ENCODE measurements at places on chromosomes 7 and 10. TPM values are rescaled to one million over a fixed set of nuclear protein-coding genes. Genes with fewer than 3 reads are reported as not detected.

CPVL gene
- not detected for polyA plus RNA-seq

SORCS3 gene
- polyA plus RNA-seq = 0.21 TPM

STOX1 gene
- 0.17 TPM for polyA plus RNA-seq

PROSER2 gene
- polyA plus RNA-seq = 0.18 TPM

ZPBP gene
- polyA plus RNA-seq = not detected

PNLIPRP2 gene
- not detected for polyA plus RNA-seq

TFAM gene
- polyA plus RNA-seq = 42.6 TPM

ZNF777 gene
- polyA plus RNA-seq = 0.19 TPM

RGS10 gene
- polyA plus RNA-seq = 153 TPM

DRGX gene
- polyA plus RNA-seq = not detected

HECW1 gene
- polyA plus RNA-seq = not detected

SSC4D gene
- 0.31 TPM for polyA plus RNA-seq

ZNF727 gene
- not detected for polyA plus RNA-seq

TCTN3 gene
- 54.9 TPM for polyA plus RNA-seq

EVX1 gene
- not detected for polyA plus RNA-seq

HABP2 gene
- polyA plus RNA-seq = not detected

SPDYE2B gene
- not detected for polyA plus RNA-seq

SCART1 gene
- polyA plus RNA-seq = 0.49 TPM

OR2A7 gene
- not detected for polyA plus RNA-seq

EGFR gene
- not detected for polyA plus RNA-seq

ABI1 gene
- 87.6 TPM for polyA plus RNA-seq

MBL2 gene
- not detected for polyA plus RNA-seq

HOXA1 gene
- 0.68 TPM for polyA plus RNA-seq

GBX1 gene
- polyA plus RNA-seq = not detected

NEUROD6 gene
- not detected for polyA plus RNA-seq

SYT15 gene
- polyA plus RNA-seq = 0.10 TPM

PTF1A gene
- polyA plus RNA-seq = not detected

PDZD8 gene
- 8.9 TPM for polyA plus RNA-seq

ELOVL3 gene
- not detected for polyA plus RNA-seq

Measured in CD4-positive, alpha-beta memory T cell (primary cell).